SHP77 treated with DMSO at 0.1 percent for 48 hours (cell line): ENCODE measurements at places on chromosomes 2 and 18.

GRCh38 chr2:218089259-218089658 is 20.2 kb downstream of the RUFY4 start:
- no peak for DNase-seq

DNA sequence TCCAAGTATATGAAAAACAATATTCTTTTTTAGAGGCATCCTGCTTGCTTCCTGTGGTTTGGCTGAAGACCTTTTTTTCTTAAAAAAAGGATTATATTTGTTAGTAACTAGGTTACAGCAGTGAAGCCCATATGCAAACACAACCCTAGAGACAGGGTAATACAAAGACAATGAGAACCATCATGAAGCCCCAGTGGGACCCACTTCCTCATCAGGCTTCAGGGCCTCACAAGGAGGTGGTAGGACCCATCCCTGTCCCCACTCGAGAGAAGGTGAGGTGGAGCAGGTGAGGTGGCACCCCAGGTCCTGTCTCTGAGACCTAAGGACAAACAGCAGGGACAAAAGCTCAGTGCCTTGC is 80.3 kb downstream of the EDAR start:
- DNase-seq, result no peak

GRCh38 chr2:113212245-113213060 is 38.7 kb downstream of the PSD4 start:
- DNase-seq, result no peak

GRCh38 chr2:98177986-98178385 is 91.0 kb downstream of the VWA3B start:
- no peak for DNase-seq

- DNase-seq, result no peak
Measured at GRCh38 chr2:20594048-20594750, 56.7 kb downstream of the HS1BP3 start.

- no peak for DNase-seq
Measured at GRCh38 chr2:164015328-164016123, 279.7 kb upstream of the FIGN start.

- peak; percentile 25 for DNase-seq
Measured at GRCh38 chr2:129923265-129924091, 56.0 kb upstream of the RAB6C start.

DNA sequence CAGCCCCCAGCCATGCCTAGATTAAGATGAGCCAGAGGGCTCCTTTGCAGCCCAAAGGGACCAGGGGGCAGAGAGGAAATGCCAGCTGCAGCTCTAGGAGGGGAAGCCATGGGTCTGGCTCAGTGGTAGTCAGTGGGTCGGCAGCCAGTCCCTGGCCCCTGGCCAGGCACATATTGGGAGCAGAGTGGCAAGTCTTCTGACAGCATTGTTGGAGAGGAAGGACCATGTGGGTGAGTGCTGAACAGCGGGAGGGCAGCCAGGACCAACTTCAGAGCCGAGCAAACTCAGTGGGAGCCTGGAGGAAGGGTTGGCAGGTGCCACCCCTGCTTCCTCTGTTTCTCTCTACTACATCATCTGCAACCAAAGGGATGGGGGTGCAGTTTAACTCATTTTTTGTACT is 140.5 kb upstream of the PELI1 start:
- DNase-seq, result no peak

DNA sequence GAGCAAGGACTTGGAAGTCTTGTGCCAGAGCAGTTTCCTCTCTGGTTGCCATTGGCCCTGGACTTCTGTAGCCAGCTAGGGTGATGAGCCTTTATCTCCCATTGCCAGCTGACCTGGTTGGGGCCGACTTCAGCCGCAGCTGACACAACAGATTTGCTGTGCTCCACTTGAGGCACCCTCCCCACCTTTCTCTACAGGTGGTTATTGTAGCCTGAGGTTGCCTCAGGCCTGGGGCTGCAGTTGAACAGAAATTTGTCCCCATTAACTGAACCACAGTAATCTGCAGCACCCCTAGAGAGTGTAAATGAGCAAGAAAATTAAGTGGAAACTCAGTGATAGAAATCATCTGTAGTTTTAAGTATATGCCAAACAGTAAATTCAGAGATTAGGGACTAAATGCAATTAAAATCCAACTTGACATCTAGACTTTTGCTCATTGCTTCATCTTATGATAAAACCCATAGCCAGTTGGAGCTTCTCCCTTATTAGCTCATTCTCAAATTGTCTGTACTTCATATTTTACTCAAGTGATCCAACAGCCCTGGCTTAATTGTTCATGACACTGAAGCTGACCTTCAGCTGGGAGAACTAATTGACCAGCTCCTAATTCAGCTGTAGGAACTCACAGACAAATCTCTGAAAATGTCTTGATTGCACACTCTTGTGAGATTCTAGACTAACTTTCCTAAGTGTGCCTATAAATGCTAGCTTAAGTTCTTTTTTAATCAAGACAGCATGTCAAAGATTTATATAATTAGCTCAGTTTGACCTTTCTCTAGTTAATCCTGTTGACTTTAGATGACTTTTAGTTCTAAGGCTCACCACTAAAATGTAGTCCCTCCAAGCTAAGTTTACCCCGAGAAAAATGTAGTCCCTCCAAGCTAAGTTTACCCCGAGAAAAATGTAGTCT is 48.9 kb downstream of the COPS8 start:
- DNase-seq, result no peak

DNA sequence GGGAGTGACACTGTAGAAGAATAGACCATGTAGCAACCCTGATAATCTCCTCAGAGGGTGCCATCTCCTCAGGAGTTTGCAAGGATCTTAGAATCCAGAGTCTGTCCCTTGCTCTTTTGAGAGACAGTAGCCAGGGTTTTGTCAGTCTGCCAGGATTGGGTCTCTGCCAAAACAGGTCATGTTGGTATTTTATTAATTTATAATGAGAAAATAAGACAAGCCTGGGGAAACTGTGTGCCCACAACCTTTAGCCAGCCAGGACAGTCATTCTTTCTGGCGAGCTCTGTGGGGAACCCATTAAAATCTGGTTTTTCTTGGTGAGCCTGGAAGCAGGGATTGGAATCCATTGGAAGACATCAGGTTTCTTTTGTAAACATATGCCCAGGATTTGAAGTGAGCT is 78.6 kb downstream of the PTPRM start:
- no peak for DNase-seq

GRCh38 chr2:23698721-23699579 is 228.0 kb downstream of the ATAD2B start:
- DNase-seq, result no peak

DNA sequence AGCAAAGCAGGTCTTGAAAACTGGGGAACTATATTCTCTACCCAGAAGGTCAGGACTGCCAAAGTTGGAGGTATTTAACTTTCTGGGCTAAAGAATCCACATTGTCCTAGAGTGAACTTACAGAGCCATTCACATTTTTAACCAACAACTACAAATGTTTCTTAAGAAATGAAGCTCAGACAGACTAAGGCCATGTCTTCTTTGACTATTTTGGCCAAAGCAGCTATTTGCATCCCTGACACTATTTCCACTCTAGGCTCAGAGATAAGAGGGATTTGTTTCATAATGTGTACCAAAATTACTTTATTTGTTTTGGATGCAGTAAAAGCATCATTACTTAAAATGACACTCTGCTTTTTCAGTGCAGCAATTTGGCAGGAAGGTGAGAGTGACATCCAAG is 18.1 kb downstream of the PID1 start:
- no peak for DNase-seq

DNA sequence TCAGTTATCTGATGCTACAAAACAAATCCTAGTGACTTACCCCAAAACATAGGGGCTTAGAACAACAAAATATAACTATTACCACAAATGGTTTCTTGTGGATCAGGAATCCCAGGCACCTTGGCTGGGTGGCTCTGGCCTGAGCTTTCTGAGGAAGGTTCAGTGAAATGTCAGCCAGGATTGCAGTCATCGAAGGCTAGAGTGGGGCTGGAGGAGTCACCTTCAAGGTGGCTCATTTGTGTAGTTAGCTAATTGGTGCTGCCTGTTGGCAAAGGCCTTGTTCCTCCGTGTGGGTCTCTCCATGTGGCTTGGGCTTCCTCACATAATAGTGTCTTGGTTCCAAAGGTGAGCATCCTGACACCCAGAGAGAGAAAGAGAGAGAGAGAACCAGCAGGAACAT is 57.4 kb downstream of the COPS8 start:
- no peak for DNase-seq

GRCh38 chr18:10145546-10145945 is 231.7 kb downstream of the VAPA start:
- no peak for DNase-seq

GRCh38 chr2:144520756-144521487 is 1.0 kb upstream of the ZEB2 start:
- DNase-seq, result no peak

- peak; percentile 61 for DNase-seq
Measured at GRCh38 chr2:199485732-199486335, 28.1 kb upstream of the SATB2 start.

DNA sequence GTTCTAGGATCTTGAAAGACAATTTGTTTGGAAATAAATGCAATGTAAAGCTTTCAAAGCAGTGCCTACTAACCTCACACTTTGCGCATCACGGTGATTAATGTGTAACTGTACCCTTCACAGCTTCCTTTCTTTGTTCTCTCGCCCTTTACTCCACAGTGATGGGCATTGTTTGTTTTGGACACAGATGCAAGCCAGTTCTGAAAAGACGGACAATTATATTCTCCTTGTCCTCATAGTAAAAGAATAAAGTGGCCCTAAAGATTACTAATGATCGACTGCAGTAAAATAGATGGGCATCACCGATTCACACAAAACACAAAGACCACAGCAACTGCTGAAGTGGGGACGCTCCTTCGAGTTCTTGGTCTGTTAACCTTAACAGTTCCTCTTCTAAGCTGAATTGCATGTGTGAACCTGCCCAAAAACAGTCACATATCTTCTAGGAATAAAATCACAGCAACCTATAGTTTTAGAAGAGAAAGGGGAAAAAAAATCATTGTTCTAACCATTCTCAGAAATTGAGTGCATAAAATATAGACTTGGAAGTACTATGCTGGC is 7.7 kb downstream of the L3MBTL4 start:
- DNase-seq, result no peak

DNA sequence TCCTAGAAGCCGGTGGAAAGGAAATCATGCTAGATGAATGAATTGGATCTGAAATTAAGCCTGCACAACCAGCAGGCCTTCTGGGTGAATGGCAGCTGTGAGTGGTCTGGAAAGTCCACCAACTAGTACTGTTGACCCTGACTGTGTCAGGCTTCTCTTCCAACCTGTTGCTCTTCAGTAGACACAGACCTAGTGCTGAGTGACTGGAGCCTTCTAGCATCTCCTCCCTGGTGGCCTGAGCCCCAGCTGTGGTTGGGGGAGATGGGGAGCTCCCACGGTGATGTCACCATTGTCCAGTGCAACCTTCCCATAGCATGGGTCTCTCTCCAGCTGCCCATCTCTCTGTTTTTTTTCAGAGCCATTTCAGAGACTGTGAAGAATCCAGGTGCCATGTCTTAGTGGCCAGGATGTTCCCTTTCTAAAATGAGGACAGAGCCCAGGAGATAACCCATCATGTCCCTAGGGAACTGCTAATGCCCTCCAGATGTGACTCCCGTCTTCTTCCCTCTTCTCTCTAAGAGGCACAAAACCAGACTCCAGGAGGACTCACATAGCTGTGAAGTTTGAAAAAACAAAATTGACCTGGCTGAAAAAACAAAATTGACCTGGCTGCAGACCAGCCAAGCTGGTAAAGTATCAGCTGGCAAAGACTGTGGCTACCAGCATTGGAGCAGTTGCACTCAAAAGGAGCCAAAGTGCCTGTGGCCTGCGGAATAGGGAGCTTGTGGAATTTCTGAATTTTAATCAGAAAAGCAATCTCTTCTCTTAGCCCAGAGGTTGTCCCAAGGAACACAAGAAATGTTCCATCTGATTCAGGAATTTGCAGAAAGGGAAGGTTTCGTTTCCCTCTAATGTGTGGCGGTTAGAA is 67.4 kb upstream of the RPL31 start:
- no peak for DNase-seq

- DNase-seq, result no peak
Measured at GRCh38 chr18:23897291-23897690, 117.3 kb upstream of the TTC39C start.

GRCh38 chr2:171595896-171596295 is 73.6 kb downstream of the CYBRD1 start:
- no peak for DNase-seq

GRCh38 chr2:217695033-217695520 is 307.7 kb downstream of the TNS1 start:
- DNase-seq, result no peak

- no peak for DNase-seq
Measured at GRCh38 chr2:227862741-227863588, 8.5 kb upstream of the DAW1 start.

- DNase-seq, result no peak
Measured at GRCh38 chr18:76979906-76980305, 152.7 kb downstream of the MBP start.

DNA sequence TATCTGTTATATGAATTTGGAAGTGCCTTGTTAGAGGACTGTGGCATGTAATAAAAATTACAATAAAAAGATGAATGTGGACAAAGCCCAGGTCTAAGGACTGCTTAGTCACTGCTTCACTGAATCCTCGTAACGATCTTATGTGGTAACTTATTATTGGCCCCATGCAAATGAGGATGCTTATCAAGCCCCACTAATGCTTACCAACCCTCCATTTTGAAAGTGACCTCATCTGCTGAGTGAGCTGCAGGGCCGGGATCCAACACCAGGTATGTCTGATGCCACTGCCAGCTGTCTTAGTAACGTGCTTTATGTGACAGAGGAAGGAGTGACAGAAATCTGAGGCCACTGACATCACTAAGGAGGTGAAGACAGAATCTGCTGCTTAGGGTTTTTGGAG is 65.3 kb upstream of the CCDC85A start:
- no peak for DNase-seq

DNA sequence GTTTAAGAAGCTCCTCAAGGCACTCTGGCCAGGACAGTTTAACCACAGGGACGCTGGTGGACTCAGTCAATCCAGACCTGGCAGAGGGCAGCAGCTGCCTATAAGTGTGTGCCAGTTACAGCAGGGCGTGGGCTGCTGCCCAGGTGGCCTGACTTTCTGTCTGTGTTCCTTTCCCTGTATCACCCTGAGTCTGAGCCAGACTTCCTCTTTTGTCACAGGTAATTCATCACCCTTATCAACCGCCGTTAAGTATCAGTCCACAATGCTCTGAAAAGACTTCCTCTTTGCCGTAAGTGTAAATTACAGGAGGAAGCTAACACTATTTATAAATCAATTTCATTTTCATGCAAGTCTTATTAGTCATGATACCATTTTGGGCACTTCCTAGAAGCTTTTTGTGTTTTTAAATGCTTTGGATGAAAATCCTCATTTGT is 7.0 kb downstream of the LPIN1 start:
- DNase-seq, result peak; percentile 59
